ENCODE measurements at places on chromosomes 13 and 19. TPM values are rescaled to one million over a fixed set of nuclear protein-coding genes. Genes with fewer than 3 reads are reported as not detected.

Gene CGB5
- not detected for total RNA-seq

DNA sequence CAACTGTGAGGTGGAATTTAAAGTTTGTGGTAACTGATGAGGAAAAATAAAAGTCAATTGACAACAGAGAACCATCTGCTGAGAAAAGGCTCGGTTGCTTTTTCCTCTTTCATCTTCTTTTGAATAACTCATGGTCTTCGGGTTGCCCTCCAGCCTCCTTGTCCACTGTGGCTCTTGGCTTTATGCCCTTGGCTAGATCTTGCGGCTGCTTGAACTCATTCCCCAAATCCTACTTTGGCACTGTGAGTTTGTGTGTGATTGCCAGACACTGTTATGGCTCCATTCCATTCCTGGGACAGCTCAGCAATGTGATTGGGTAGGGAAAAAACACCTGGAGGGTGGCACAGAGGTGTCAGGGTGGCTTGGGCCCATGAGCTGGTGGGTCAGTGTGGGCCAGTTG lies 387.4 kb downstream of the DLEU7 start:
- H3K27me3 ChIP-seq: no peaks in the 10 kb centered on the region
- DNase-seq: no peak

- H3K4me1 ChIP-seq: no peaks in the 10 kb centered on the region
- H3K36me3 ChIP-seq: no peaks in the 10 kb centered on the region
- DNase-seq: no peak
- peaks cover 8% of the 10 kb centered on the region for H3K27me3 ChIP-seq
Observed at GRCh38 chr19:29364224-29364726, 151.3 kb upstream of the UQCRFS1 start.

DNA sequence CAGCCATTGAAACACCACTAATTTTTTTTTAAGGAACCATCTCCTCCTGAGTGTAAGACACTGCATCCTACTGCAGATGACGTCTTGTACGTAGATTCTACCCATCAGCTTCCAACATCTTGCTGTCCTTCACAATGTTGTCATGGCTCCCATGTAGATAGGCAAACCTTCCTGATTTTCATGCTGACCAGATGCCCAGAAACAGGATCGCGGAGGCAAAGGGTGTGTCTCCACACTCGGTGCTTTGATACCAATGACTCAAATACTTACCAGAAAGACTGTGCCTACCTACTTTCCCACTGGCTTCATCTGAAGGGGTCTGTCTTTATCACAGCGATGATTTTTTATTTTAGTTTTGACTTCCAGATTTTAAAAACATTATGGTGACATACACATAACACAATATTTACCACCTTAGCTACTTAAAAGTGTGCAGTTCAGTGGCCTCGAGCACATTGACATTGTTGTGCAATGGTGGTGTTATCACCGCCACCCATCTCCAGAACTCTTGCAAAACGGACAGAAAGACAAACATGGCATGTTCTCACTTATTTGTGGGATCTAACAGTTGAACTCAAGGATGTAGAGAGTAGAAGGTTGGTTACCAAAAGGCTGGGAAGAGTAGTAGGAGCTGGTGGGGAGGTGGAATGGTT lies 94.0 kb upstream of the PEG3 start:
- no peaks in the 10 kb centered on the region for H3K27me3 ChIP-seq
- H3K4me1 ChIP-seq: no peaks in the 10 kb centered on the region
- H3K27ac ChIP-seq: no peak overlapping the region
- no peak for DNase-seq
